ENCODE measurements at places on chromosomes 2 and 18.

- DNase-seq, result no peak
These were observed 54.7 kb upstream of the LRATD1 start for GRCh38 chr2:14577843-14578242.

GRCh38 chr2:70046534-70046933, 40.7 kb upstream of the PCBP1 start:
- DNase-seq, result no peak

- DNase-seq, result no peak
These were observed 510.5 kb upstream of the TNP1 start for GRCh38 chr2:217370391-217370790.

DNA sequence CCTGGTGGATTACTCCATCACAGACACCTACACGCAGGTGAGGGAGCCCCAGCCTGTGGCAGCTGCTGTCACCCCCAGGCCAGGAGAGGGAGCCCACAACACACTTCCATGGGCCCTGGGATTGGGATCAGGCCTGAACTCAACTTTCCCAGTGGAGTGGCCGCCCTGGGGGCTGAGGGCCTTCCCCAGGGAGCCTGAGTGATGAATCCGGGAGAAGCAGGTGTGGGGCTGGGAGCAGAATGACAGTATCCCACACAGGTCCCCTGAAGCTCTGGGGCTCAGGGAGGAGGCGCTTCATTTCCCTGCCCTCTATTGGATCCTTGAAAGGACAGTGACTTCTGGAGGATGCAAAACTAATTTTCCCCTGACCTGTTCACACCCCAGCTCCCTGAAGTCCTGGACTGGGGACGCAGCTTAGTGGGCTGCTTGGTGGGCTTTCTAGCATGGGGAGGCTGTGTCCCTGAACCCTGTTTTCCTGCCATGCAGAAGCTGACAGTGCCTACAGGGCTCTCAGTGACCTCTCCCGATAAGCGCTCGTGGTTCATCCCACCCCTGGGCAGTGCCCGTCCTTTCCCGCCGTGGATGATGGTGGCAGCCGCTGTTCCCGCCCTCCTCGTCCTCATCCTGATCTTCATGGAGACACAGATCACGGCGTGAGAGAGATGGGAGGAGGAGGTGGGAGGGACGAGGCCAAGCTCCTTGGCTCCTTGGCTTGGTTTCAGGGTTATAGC, 11.0 kb downstream of the SLC4A3 start:
- DNase-seq, result no peak

- no peak for DNase-seq
These were observed 72.1 kb downstream of the CABLES1 start for GRCh38 chr18:23207191-23207955.

- no peak for DNase-seq
These were observed 38.3 kb upstream of the WIPF1 start for GRCh38 chr2:174635776-174636404.

DNA sequence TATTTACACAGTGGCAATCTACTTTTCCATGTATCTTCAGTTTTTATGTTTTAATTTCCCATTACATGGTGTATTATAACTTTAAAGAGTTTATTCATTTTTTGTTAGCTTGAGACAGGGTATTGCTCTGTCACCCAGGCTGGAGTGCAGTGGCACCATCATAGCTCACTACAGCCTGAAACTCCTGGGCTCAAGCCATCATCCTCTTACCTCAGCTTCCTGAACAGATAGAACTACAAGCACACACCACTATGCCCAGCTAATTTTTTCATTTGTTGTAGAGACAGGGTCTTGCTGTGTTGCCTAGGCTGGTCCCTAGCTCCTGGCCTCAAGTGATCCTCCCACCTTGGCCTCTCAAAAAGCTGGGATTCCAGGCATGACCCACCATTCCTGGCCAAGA, 66.8 kb downstream of the COA5 start:
- DNase-seq, result no peak

DNA sequence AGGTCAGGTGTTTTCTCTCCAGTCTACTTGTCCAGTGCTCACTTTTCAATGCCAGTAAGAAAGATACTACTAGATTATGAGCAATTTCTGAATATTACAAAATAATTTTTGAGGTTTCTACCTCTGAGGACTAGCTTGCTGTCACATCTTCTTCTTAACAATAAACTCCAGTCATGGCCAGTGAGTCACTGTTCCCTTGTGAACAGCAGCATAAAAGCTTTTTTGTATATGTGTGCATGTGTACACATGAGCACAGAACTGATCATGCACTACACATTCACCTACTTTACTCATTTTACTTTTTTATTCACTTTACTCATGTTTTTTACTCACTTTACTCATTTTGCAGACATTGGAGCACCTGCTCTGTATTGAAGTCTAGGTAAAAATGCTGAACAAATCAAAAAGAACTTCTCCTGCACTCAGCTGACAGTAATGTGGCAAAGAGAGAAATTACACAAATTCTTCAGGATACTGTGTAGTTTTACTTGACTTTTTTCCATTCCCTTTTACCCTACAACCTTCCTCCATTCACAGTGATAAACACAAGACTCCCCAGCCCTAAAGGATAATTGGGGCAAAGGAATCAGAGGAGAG, 28.0 kb downstream of the ST6GAL2 start:
- DNase-seq, result no peak

GRCh38 chr2:84697895-84698294, 181.6 kb downstream of the DNAH6 start:
- DNase-seq, result no peak

- no peak for DNase-seq
These were observed 38.1 kb downstream of the PLEK start for GRCh38 chr2:68403199-68403644.

- no peak for DNase-seq
These were observed at the start of gene NEU2 for GRCh38 chr2:233032551-233033320. Gene NEU2 (plus strand): TSS chr2:233032672. CDS start chr2:233032672, 0 bp downstream.

DNA sequence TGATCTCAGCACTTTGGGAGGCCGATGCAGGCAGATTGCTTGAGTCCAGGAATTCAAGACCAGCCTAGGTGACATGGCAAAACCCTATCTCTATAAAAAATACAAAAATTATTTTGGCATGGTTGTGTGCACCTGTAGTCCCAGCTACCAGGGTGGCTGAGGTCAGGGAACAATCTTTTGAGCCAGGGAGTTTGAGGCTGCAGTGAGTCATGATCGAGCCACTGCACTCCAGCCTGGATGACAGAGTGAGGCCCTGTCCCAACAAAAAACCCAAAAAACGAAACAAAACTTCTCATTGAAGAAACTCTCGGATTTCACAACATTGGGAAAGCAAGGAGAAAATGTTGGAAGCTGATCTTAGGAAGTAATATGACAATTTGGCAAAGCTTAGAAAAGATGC, 317.3 kb upstream of the MGAT5 start:
- no peak for DNase-seq
